Anterior cingulate cortex (tissue), 58 donors: ENCODE measurements at places on chromosomes 1 and 21.

GRCh38 chr1:226903819-226904716 is 33.7 kb downstream of the PSEN2 start:
- DNase-seq = no peak

- no peak for DNase-seq
These were observed 348.8 kb downstream of the RYR2 start for GRCh38 chr1:237390823-237391222.

- no peak for DNase-seq
These were observed 487.0 kb upstream of the RGS18 start for GRCh38 chr1:191671236-191671635.

- DNase-seq = no peak
These were observed 116.8 kb downstream of the LRRC53 start for GRCh38 chr1:74395571-74395970.

- no peak for DNase-seq
These were observed 6.1 kb downstream of the FABP3 start for GRCh38 chr1:31366796-31367195.

- no peak for DNase-seq
These were observed 53.8 kb downstream of the NGF start for GRCh38 chr1:115284209-115284608.

GRCh38 chr1:27071049-27071416 is 58.4 kb upstream of the TENT5B start:
- peak; percentile 62 for DNase-seq

DNA sequence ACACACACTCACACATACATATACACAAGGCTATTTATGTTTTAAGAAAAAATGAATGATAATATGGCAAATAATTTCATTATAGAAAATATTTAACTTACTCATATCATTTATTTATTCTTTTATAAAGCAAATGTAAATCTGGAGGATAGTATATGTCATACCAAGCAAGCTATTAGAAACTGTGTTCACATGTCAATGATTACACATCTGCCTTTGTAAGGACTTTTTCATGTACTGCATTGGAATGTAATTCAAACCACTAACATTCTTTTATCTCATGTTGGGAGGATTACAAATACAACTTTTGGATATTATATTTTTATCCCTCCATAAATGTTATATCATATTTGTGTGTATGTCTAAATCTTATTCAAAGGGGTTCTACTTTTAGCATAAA is 1887.4 kb downstream of the NCAM2 start:
- no peak for DNase-seq

DNA sequence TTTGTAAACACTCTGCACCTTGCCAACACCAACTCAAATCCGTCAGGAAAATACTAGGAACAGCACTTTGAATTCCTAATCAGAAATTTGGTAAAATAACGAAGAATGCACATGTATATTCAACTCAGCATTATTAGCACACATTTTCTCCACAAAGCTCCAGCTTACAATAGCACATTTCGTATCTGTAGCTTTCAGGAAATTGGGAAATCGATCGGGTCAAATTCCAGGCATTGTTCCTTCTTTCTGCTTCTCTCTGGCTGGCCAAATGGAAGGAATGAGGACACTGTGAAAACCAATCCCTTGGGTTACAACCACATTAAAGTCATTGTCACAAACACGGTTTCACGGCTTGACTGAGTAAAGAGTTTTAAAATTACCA is 58.6 kb downstream of the NPHP4 start:
- no peak for DNase-seq

GRCh38 chr1:21700094-21700493 is 30.9 kb upstream of the RAP1GAP start:
- DNase-seq = no peak

- DNase-seq = no peak
These were observed 70.6 kb downstream of the CLSTN1 start for GRCh38 chr1:9753121-9753531.

GRCh38 chr1:71950579-71950978 is 331.8 kb downstream of the NEGR1 start:
- DNase-seq = no peak

DNA sequence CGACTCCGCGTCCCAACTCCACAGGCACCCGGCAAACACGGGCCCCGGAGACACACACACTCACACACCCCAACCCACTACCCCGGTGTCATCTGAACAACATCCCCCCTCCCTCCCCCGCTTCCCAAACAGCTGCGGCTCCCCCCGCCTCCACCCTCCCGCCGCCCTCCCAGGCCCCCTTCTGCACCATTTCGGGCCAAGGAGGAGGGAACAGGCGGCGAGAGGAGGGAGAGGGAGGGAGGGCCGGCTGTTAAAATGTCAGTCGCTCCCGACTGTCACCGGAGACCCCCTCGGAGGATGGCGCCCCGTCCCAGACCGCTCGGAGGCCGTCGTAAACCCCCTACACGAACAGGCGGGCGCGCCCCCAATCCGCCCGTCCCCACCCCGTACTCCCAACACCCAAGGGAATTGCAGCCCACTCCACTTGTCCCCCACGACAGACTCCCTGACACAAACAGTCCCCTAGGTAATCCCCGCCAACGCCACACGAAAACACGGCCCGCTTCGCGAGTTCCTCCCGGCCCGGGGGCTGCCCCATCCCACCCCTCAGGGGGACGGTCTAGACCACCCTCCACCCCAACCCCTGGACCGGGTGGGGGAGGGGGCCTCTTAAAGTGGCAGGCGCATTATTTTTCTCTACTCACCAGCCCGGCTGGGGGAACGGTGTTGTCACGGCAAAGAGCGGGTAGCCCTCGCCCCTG is 583 bp downstream of the MEF2D start:
- peak; percentile 43 for DNase-seq

GRCh38 chr1:78855258-78855657 is 151.3 kb downstream of the ADGRL4 start:
- no peak for DNase-seq

DNA sequence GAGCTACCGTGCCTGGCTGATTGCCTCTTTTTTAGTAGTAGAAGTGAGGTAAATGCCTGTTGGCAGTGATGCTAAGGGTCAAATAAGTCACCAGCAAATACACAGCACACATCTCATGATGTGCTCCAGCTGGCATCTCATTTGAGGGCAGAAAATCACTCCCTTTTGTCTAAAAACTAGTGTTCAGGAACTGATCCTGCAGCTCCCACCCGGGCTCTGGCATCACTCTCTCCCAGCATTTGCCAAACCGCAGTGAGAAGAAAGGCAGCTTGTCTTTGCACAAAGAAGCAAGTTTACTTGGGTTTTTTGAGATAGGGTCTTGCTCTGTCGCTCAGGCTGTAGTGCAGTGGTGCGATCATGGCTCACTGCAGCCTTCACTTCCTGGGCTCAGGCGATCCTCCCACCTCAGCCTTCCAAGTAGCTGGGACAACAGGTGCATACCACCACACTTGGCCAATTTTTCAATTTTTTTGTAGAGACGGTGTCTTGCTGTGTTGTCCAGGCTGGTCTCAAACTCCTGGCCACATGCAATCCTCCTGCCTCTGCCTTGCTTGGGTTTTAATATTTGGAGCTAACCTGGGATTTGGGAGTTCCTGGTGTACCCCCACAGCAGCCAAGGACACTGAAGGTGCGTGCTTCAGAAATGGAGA is 4.1 kb downstream of the RBP7 start:
- DNase-seq = peak; percentile 75

GRCh38 chr1:108584428-108584856 is 24.5 kb downstream of the EEIG2 start:
- no peak for DNase-seq

DNA sequence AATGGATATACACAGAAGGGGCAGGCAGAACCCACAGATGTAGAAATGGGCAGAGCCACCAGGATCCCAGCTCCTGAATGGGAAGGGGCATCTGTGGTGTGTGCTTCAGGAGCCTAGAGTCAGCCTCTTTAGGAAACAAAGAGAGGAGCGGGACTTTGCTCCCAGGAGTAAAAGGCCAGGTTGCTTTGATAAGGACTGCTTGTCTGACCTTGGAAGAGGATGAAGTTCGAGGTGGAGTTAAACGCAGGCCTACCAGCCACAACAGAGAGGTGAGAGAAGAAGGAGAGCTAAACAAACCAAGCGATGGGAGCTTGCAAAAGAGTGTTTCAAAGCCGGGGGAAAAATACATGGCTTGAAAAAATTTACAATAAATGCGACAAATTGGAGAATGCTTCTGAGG is 49.9 kb upstream of the TMPRSS2 start:
- no peak for DNase-seq

GRCh38 chr1:65082346-65083040 is 65.5 kb upstream of the AK4 start:
- DNase-seq = no peak

DNA sequence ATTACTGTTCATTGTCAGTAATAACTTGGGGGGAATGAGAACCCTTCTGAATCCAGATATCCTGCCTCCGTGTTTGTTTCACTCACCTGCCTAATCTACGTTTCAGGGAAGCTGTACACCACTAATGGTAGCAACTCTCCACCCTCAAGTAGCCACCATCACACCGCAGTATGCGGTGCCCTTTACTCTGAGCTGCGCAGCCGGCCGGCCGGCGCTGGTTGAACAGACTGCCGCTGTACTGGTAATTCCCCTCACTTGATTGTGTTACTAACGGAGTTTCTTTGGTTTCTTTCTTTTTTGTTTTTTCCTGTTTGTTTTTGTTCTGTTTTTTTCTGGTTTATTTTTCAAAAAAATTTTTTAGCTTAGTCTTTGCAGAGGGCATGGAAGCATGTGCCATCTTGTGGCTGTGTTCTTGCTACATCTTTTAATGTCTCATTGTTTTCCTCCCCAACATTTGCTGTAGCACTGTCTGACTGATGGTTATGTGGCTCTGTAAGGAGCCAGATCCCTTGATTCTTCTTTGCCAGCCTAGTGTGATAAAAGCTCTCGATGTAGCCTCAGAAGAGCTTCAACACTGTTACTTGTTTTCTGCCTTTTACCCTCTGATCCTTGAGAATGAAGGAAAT is 15.9 kb upstream of the OLFML3 start:
- DNase-seq = no peak

DNA sequence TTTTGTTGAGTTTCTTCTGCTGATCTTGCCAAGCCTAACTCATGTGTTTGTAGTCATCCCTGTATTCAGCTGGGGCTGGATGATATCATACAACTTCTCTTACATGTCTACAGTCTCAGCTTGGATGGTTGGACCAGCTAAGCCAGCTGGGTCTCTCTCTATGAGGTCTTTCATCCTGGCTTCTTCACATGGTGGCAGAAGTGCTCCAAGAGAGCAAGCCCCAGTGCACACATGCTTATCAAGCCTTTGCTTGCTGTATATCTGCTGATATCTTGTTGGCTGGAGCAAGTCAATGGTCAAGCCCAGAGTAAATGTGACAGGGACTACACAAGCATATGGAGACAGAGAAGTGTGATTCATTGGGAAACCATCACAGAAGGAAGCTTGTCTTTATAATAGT is 29.2 kb upstream of the SLC44A5 start:
- DNase-seq = no peak

DNA sequence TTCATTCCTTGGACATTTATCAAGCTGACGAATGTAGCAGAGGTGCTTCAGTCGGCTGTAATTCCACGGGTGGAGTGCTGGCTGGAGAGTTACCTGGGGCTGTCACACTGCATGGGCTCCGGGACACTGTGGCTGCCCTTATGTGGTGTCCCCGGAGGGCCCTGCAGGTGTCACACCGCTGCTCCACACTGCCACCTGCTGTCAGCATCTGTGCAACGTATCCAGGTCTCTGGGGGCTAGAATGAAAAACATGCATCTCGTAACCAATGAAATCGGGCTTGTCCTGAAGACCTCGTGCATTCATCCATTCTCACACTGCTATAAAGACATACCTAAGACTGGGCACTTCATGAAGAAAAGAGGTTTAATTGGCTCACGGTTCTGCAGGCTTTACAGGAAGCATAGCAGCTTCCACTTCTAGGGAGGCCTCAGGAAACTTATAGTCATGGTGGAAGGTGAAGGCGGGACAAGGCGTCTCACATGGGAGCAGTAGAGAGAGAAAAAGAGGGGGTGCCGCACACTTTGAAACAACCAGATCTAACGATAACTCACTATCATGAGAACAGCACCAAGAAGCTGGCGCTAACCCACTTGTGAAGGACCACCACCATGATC is 46.7 kb upstream of the PCBP3 start:
- no peak for DNase-seq

DNA sequence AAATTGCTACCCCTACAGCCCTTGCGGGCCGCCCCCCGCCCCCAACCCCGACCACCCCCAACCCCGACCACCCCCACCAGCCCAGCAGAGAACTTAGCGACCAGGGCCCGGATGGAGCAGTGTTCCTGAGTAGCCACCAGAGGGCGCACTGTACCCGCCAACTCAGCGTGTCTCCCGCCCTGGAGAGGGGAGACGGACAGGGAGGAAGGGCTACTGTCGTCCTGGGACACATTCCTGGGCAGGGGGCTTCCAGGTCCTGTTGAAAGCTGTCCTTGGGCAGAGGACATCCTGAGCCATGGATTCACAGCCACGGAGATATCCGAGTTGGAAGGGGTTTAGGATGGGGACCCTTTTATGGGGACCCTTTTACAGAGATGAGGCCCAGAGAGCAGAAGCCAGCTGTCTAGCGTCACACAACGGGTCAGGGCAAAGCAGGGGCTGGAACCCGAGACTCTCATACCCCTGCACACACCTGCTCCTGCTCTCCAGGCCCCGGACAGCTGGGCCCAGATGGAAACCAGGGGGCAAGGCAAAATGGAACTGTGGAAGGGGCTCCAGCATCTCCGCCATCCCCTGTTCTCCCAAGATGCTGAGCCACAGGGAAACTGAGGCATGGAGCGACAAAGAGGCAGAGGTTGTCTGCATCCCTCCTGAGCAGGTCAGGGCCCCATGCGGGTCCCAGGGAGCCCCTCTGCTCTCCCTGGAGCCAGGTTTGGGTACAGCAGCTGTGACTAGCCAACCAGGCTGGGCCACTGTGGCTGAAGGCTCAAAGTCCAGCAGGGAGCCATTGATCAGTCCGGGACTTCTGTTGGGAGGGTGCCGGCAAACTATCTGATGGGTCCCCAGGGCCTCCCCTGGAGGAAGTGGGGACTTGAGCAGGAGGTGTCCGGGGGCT is 25.0 kb upstream of the LAPTM5 start:
- DNase-seq = peak; percentile 53
